ENCODE measurements at places on chromosomes 1 and 21. TPM values are rescaled to one million over a fixed set of nuclear protein-coding genes. Genes with fewer than 3 reads are reported as not detected.
A peak's percentile ranks its signal among the peaks of the same experiment; 100 is the strongest.

ETV3 gene
- total RNA-seq: 27.0 TPM

RGS13 gene
- total RNA-seq: 3.4 TPM

- DNase-seq: no peak
These were observed 204.3 kb upstream of the RAB4A start for GRCh38 chr1:229066591-229066990.

- no peak for DNase-seq
These were observed 17.4 kb upstream of the CD1D start for GRCh38 chr1:158163000-158163947.

GRCh38 chr1:178768423-178768822 lies 43.4 kb downstream of the RALGPS2 start:
- DNase-seq: no peak

BEND5 gene
- 17.5 TPM for total RNA-seq

DNA sequence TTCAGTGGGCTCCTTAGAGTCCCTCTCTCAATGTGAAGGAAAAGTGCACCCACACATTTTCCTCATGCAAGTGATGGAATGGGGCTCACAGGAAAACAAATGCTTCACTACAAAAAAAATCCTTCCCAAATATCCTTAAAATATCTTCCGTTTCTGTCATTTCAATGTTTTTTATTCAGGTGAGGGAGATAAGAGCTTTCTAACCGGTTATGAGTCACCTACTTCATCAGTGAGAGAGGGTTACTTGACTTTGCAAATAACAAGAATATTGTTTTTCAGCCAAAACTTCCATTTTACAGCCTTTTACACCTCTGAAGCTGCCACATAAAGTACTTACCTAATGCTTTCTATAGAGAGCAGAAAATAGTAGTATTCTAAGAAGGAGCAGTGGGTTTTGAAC lies 98.3 kb upstream of the CD55 start:
- no peak for DNase-seq

- DNase-seq: no peak
These were observed 105.3 kb upstream of the BEND5 start for GRCh38 chr1:48882020-48882419.

- DNase-seq: peak; percentile 63
These were observed 151.6 kb downstream of the DISC1 start for GRCh38 chr1:231778009-231778719.

- no peak for DNase-seq
These were observed 11.3 kb downstream of the ADARB1 start for GRCh38 chr21:45085700-45086099.

- DNase-seq: no peak
These were observed 94.4 kb upstream of the GREM2 start for GRCh38 chr1:240706150-240706935.

DNA sequence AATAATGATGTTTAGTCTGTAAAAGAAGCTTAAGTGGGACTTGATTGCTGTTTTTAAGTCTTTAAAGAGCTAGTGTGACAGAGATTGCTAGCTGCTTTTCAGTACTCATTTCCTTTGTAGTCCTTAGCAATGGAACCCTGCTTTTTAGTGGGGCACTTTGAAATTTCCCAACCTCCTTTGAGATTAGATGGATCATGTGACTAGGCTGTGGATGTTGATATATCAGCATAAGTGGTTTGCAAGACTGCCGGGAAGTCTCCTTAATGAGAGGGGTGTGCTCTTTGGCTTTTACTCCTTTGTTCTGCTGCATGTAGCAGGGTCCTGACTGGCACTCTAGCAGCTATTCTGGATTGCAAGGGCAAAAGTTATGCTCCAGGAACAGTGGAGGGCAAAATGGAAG lies 11.2 kb upstream of the RCOR3 start:
- no peak for DNase-seq

Data from mucosa of gallbladder (tissue), 1 donor.